Globus pallidus (tissue), 1 donor: ENCODE measurements at places on chromosomes 5 and 9.

DNA sequence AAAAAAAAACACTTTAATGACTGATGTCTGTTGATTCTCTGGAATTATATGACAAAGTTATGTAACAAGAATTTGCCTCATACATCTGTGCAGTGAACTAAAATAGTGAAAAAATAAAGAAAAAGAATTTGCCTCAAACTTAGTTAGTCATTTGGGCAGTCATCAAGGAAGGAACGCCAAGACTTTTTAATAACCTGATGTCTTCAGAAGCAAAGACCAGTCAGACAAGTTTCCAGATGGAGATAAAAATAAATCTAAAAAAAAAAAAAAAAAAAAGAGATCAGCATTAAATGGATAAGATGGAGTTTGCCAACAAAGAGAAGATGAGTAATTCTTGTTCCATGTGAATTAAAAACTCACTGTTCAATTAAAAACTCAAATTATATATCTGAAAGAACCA, 52.3 kb upstream of the JMY start:
- no peak for DNase-seq

DNA sequence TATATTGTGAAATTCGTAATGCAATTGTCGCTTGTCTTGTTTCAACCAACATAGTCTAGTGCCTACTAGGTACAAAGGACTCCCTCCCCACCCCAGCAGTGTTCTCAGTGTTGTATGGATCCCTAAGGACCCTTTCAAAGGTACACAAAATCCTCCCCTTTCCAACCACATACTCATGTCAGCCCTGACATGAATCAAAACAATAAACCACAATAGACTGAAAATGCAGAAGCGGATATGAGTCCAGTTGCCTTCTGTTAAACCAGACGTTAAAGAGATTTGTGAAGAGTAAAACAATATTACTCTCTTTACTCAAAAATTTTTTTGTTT, 82.4 kb upstream of the IFNK start:
- DNase-seq: no peak

DNA sequence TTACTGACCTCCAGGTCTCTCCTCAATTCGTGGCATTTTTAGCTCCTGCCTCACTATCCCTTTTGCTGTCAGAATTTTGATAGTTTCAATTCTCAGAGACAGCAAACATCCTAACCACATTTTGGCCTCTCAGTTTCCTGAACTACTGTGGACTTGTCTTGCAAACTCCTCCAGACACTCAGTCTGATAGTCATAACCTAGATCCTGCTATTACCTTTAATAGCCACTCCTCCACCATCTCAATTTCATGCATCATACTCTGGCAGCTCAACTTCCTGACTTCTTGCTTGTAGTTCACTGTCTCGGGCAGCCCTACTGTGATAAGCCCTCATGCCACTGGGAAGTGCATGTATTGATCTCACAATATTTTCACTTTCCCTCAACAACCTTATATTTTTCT, 481.8 kb upstream of the CDH18 start:
- DNase-seq: no peak

DNA sequence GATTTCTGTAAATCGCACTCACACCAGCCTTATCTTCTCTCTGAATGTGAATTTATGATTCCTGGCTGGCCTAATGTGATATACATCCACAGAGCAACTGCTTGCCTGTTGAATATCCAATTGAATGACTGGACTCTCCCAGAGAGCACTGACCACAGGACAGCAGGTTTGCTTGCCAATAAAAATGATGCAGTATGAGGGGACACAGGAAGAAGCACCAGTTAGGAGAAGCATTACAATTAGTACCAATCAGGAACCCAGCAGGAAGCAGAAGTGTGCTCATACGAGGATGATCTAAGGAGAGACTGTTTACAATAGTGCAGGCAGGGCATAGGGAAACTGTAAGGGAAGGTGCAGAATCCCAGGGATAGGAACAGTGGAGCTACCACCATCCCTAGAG, 127.2 kb upstream of the ZNF366 start:
- DNase-seq: no peak

DNA sequence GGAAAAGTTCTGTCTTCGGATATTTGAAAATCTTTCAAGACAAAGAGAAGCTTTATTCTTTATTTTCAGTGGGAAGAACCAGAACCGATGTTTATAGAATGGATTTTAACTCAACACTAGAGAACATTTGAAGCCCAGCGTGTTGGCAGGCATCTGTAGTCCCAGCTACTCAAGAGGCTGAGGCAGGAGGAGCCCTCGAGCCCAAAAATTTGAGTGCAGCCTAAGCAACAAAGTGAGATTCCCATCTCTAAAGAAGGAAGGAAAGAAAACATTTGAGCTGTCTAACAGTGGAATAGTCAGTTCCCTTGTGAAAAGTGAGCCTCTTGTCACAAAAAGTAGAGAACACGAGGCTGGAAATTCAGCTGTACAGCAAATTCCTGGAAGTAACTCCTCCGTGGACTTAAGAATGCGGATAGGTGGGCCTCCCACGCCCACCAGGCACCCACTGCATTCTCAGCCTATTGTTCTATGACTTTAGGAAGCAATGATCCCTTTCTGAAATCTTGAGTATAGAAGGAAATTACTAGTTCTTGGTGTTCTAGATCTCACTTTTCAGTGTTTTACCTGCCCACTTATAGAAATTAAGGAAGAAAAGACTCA, 2.3 kb upstream of the PTPDC1 start:
- DNase-seq: no peak

DNA sequence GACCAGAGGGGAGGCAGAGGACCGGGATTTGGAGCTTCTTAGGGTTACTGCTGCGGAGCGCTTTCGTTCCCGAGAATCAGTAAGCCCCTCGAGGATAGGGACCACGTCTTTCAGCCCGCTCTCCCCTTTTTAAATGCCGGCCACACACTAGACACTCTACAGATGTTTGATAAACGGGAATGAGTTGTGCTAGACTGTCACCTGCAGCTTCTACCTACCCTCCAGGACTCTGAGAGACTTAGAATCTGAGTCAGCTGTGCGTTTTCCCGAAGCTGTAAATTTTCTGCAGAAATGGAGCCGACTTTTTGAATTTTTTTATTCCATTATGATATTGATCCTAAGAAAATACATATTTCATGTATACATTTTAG, 670 bp downstream of the CCDC171 start:
- DNase-seq: no peak
